ENCODE measurements at places on chromosomes 2 and 18. TPM values are rescaled to one million over a fixed set of nuclear protein-coding genes. Genes with fewer than 3 reads are reported as not detected.

DNA sequence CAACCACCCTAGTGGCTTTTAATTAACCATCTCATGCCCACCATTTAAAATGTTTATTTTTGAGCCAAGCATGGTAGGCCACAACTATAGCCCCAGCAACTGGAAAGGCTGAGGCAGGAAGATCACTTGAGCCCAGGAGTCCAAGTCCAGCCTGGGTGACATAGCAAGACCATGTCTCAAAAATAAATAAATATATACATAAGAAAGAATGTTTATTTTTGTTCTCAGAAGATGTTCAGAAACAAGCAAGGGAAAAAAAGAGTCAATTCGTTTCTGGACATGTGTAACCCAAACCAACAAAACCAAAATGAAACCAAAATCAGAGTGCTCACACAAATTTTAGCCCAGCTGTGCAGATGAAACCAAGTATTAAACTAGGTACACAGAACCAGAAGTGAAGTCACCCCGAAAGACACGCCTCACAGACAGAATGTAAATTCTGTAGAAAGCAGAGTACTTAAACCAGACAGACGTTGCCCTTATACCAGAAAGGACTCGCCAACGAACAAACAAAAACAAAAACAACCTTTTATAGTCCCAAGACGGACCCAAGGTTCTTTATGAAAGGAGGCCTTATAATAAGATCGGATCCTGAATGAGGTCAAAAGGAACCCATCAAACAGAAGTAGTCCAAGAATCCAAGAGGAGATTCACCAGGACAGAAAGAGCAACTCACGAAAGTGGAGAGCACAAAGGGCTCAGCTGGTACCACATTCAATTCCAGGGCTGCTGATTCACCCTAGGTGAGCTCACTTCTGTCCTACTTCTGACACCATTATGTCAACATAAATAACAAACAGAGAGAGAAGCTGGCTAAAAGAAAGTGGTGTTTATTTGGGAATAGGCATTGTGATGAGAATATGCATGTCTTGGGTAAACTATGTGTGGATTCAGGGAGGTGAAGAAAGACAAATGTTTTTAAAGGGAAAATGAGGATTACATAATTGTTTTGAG, 31.8 kb upstream of the MTCL1 start:
- H3K4me1 ChIP-seq: no peaks in the 10 kb centered on the region
- DNase-seq: no peak
- no peaks in the 10 kb centered on the region for H3K36me3 ChIP-seq
- no peak overlapping the region for H3K27ac ChIP-seq
- no peak overlapping the region for H3K4me3 ChIP-seq

GRCh38 chr2:96877631-96878092, 7.8 kb upstream of the SEMA4C start:
- no peaks in the 10 kb centered on the region for H3K27me3 ChIP-seq
- no peak for DNase-seq
- no peak overlapping the region for H3K27ac ChIP-seq
- H3K36me3 ChIP-seq: no peaks in the 10 kb centered on the region
- H3K4me1 ChIP-seq: peaks cover 25% of the 10 kb centered on the region

- no peaks in the 10 kb centered on the region for H3K36me3 ChIP-seq
- no peaks in the 10 kb centered on the region for H3K27me3 ChIP-seq
- H3K4me3 ChIP-seq: no peak overlapping the region
- no peaks in the 10 kb centered on the region for H3K4me1 ChIP-seq
- DNase-seq: no peak
These were observed 195.9 kb downstream of the SEPTIN10 start for GRCh38 chr2:109417701-109418335.

DNA sequence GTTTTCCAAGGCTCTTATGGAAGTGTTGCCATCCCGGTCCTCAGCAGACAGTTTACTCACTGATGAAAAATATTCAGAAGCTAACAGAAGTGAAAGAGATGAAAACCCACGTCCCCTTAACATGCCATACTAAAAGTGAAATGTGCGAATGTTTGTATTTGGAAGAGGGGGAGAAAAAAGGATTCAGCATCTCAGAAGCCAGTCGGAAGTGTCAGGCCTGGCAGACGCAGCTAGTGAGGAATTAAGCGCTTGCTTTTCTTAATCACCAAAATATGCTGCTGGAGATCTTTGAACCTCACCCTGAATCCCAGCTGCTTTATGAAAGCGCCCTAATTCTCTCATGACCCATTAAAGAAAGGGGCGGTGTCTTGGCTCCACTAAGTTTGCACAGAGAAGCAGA, 653.7 kb downstream of the DCDC2C start:
- H3K4me1 ChIP-seq: no peaks in the 10 kb centered on the region
- H3K36me3 ChIP-seq: no peaks in the 10 kb centered on the region
- no peak overlapping the region for H3K4me3 ChIP-seq
- no peak overlapping the region for H3K27ac ChIP-seq
- H3K27me3 ChIP-seq: no peaks in the 10 kb centered on the region

GRCh38 chr18:46920653-46921052, 3.3 kb downstream of the KATNAL2 start:
- no peak overlapping the region for H3K4me3 ChIP-seq
- H3K27me3 ChIP-seq: no peaks in the 10 kb centered on the region
- H3K4me1 ChIP-seq: peaks cover 18% of the 10 kb centered on the region

- DNase-seq: no peak
- peaks cover 12% of the 10 kb centered on the region for H3K36me3 ChIP-seq
- peaks cover 50% of the 10 kb centered on the region for H3K4me1 ChIP-seq
- H3K27ac ChIP-seq: no peak overlapping the region
These were observed 1.7 kb upstream of the ONECUT2 start for GRCh38 chr18:57433482-57433881.

DNA sequence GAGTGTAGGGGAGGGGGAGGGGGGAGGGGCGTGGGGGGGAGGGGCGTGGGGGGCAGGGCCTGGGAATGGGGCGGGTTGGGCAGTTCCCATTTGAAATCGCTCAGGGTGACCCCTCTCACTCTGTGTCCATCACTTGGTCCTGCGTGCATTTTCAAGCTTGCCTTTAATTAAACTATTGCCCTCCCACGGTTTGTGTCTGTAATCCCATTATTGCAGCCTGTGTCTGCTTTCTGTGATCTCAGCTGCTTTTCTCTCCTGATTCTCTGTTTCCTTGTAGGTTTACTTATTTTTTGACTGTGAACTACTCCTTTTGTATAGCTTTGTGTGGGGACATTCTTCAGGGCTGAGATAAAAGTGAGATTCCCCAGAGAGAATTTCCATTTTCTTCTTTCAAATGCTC, 1.3 kb downstream of the DCDC2C start:
- no peaks in the 10 kb centered on the region for H3K4me1 ChIP-seq
- DNase-seq: no peak
- peaks cover 33% of the 10 kb centered on the region for H3K27me3 ChIP-seq
- no peaks in the 10 kb centered on the region for H3K36me3 ChIP-seq
- H3K4me3 ChIP-seq: no peak overlapping the region
- no peak overlapping the region for H3K27ac ChIP-seq

DNA sequence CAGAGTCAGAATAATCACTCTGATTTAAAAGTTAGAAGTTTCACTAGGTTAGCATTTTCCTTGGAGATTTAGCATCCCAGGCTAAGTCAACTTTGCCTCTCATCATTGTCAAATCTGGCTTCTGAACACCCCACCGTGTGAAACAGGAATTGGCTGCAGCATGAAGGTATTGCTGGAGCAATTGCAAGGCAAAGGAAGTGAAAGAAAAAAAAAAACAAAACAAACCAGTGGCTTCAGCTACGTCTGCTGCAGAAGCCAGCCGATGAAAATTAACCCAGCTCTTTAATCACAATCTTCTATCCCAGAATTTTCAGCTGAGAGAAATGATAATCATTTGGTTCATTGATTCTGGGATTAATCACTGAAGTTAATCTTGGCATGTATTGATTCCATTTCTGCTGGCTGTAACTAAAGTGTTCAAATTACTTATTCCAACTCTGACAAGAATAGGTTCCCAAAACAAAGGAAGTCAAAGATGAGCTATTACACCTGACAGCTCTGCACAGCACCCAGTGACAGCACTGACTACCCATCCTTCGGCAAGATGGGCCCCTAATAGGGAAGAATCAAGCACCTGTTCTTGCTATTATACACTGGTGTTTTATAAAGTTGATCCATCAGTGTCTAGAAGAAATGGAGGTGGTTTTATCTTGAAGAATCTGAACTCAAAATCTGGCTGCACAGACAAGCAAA, 42.7 kb upstream of the REG3G start:
- peaks cover 2% of the 10 kb centered on the region for H3K27me3 ChIP-seq
- no peaks in the 10 kb centered on the region for H3K4me1 ChIP-seq
- no peaks in the 10 kb centered on the region for H3K36me3 ChIP-seq
- H3K27ac ChIP-seq: no peak overlapping the region
- no peak for DNase-seq
- no peak overlapping the region for H3K4me3 ChIP-seq

- no peak overlapping the region for H3K4me3 ChIP-seq
- peaks cover 6% of the 10 kb centered on the region for H3K27me3 ChIP-seq
- no peaks in the 10 kb centered on the region for H3K4me1 ChIP-seq
- no peaks in the 10 kb centered on the region for H3K36me3 ChIP-seq
These were observed 122.8 kb upstream of the HS6ST1 start for GRCh38 chr2:128441341-128442052.

GRCh38 chr2:35292199-35292598, 1063.4 kb upstream of the CRIM1 start:
- H3K4me3 ChIP-seq: no peak overlapping the region
- no peaks in the 10 kb centered on the region for H3K27me3 ChIP-seq
- no peak for DNase-seq
- H3K36me3 ChIP-seq: no peaks in the 10 kb centered on the region
- H3K27ac ChIP-seq: no peak overlapping the region

- H3K4me3 ChIP-seq: no peak overlapping the region
- peaks cover 42% of the 10 kb centered on the region for H3K4me1 ChIP-seq
- H3K27me3 ChIP-seq: peaks cover 6% of the 10 kb centered on the region
- DNase-seq: no peak
- no peaks in the 10 kb centered on the region for H3K36me3 ChIP-seq
These were observed 17.0 kb upstream of the RBMS1 start for GRCh38 chr2:160510617-160511016.

DNA sequence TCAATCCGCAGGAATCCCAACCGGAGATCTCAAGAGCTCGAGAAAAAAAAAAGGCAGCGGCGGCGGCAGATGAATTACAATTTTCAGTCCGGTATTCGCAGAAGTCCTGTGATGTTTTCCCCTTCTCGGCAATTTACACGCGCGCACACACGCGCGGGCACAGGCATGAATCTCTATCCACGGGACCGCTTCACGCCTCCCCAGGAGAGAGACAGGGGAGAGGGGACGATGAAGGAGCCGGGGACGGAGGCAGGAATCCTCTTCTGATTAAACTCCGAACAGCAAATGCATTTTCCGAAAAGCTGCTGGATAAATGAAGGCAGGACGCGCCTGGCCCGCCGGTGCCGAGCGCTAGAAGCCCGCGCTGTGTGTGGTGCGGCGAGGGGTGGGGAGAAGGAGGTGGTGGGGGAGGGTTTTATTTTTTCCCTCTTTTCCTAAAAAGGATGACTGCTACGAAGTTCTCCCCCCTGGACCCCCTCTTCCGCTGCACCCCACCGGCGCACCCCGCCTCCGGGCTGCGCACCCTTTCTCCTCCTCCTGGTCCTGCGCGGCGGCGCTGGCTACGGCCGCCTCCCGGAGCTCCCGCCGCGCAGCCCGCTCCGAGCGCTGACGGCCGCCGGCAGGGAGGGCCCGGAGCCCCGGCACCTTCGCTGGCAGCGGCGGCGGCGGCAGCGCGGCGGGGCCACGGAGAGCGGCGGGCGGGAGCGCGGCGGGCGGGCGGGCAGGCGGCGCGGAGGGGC, at the start of gene BCL2:
TSS of gene BCL2 (minus strand) at position 387 of the 740 bp plus-strand sequence.
- H3K27ac ChIP-seq: peak within 1 kb of the TSS; percentile 97
- peaks cover 41% of the 10 kb centered on the region for H3K36me3 ChIP-seq
- H3K4me1 ChIP-seq: peaks cover 29% of the 10 kb centered on the region
- no peaks in the 10 kb centered on the region for H3K27me3 ChIP-seq

DNA sequence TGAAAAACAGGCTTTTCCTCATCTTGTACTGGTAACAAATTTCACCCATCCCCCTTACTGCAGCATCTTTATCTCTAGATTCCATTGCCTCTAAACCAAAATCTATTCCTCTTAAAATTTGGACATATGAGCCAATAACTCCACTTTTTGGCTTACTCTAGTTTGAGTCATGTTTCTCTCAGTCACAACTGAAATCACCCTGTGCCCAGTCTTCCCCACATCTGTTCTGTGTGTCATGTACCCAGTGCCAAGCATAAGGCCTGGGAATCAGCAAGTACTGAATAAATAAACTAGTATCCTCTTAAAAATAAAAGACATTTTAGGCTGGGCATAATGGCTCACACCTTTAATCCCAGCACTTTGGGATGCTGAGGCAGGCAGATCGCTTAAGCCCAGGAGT, 20.8 kb upstream of the CHN1 start:
- H3K27me3 ChIP-seq: peaks cover 4% of the 10 kb centered on the region
- H3K27ac ChIP-seq: no peak overlapping the region
- no peak overlapping the region for H3K4me3 ChIP-seq
- no peaks in the 10 kb centered on the region for H3K36me3 ChIP-seq
- H3K4me1 ChIP-seq: no peaks in the 10 kb centered on the region

DNA sequence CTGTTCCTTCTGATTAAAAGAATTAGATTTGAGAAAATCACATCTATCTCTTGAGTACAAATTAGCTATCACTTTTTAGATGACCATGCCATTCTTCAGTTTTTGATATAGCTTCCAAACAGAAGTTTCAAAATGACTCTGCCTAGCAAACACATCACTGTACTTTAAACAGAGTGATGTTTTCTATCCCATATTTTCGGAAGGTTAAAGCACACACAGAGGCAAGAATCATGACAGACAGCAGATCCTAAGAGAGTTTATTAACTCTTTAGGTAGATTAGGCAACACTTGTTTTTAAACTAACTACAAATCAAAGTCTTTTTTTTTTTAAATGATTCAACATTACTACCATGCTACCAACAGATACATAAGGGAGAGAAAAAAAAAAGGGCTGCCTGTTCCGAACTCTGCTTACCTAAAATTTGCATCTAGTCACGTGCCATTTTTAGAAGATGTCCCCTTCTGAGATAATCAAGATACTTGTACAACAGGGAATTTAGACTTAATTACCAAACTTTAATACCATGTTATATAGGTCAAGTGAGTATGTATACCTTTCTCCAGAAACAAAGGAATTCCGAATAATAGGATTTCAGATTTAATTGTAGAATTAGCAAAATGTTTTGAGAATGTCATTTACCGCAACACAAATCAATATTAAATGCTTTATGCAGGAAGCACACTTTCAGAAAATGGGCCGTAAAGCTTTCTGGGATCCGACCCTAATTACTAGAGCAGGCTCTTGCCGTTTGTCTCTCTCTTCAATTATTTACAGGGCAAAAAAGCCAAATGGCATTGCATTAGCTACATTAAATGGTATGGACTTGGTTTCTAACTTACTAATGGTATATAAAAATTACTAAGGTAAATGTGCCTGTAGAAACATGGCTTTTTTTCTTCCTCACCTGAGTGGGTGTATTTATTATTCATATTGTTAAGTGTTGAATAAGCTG, 2.6 kb downstream of the RBMS1 start:
- H3K27ac ChIP-seq: peak overlapping the region; percentile 96
- peaks cover 64% of the 10 kb centered on the region for H3K4me1 ChIP-seq
- no peaks in the 10 kb centered on the region for H3K36me3 ChIP-seq
- no peak for DNase-seq
- H3K27me3 ChIP-seq: no peaks in the 10 kb centered on the region
- H3K4me3 ChIP-seq: peak overlapping the region; percentile 91

GRCh38 chr2:135132314-135132713, 80.2 kb downstream of the RAB3GAP1 start:
- H3K4me3 ChIP-seq: no peak overlapping the region
- peaks cover 8% of the 10 kb centered on the region for H3K4me1 ChIP-seq
- DNase-seq: no peak
- no peak overlapping the region for H3K27ac ChIP-seq
- peaks cover 56% of the 10 kb centered on the region for H3K36me3 ChIP-seq

MROH2A gene
- total RNA-seq: not detected

SNORC gene
- total RNA-seq: 0.87 TPM

BMP10 gene
- total RNA-seq: not detected

COLEC12 gene
- total RNA-seq: not detected

ABCG5 gene
- total RNA-seq: not detected

ZC3H8 gene
- total RNA-seq: 27.1 TPM

TMEM182 gene
- total RNA-seq: 6.1 TPM

MC5R gene
- not detected for total RNA-seq

ZSWIM2 gene
- total RNA-seq: not detected

Data from activated CD4-positive, alpha-beta T cell treated with anti-CD3 and anti-CD28 coated beads for 36 hours (primary cell).